ENCODE measurements at places on chromosomes 2 and 18.

DNA sequence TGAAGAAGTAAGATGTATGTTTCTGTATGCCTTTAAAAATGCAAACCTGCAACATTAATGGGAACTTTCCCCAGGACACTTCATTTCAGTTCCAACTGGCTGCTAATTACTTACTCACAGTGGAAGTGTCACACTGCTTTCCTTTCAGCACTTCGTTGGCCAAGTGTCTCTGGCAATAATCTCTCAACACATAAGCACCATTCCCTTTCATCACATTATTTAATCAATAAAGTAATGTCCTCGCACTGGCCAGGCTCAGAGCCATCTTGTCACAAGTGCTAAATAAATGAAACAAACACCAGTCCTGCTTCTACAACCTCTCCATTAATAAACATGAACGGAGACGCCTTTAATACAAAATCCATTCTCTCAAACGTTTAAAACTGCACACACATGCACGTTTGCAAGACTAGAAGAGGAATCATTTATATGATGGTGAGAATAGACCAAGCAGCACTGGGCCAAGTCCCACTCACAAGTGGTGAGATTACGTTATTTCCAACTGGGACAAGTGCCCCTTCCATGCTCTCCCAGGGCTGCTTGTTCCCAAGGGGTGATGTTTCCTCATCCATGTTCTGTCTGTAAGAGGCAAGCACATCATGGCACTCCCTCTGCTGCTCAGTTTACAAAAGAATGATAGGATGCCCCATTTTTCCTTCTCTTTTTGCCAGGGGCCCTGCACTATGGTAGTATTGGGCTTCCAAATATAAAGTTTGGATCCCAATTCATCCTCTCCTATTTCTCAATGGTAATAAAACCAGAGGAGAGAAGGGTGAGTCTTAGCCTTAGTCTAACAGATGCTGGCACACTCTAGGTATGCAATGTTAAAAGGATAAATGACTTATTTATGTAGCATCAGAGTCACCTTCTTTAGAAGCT is 56.8 kb upstream of the ETAA1 start:
- no peak for DNase-seq

DNA sequence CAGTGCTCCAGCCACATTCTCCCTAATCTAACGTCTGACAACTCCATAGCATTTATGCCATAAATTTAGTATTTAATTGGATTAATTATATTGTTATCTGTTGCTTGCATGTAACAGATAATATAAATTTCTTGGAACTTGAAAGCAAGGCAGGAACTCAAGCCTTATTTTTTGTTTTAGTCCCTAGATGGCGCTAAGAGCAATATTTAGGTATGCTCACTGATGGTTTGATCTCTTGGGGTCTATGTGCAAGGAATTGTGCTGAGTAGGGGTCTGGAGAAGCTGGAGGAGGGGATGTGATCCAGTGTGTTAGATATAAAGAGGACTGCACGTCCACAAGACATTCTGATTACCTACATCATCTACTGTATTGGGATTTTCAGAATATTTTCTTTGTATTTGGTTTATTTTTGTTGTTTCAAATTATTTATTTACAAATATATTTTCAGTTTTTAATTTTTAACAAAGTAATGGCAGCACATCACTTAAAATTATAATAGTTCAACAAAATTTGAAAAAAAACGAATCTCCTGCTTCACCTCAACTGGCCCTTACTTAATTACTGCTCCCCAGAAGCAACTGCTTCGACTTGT is 32.8 kb downstream of the KATNAL2 start:
- peak; percentile 3 for DNase-seq

DNA sequence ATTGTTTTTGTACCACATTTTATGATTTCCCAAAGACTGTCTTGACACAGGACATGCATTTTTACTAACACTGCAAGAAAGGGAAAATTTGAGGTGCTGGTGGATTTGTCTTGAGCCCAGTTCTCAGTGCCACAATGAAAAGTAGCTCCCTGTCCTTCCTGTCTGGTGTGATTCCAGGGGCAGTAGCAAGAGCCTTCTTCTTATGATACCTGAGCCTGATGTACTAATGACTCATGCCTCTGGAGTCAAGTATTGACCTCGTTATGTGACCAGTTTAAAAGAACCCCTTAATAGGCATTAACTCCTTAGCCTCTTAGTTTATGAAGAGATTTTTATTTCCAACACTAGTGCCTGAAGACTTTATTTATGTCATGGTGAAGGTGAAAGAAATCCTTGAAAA is 728.6 kb downstream of the SLC4A3 start:
- DNase-seq: no peak

DNA sequence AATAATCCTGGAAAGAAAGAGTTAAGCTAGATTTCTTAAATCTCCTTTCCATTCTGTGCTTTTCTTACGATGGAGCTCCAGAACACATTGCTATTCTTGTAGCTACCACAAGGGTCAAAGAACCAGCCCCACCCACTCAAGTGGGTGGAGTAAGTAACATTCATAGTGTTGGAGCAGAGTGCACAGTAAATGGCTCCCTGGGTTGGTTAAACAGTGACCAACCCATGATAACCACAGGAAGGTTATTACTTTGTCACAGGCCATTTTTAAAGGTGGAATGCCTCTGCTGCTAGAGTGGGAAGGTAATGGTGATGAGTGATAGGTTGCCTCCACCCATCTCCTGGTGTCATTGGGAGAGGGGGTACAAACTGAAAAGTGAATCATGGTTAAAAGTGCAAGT is 13.9 kb downstream of the ARPC2 start:
- no peak for DNase-seq

Measured in NCI-H526 treated with DMSO at 0.1 percent for 48 hours (cell line).